ENCODE measurements at places on chromosomes 11 and 22.

DNA sequence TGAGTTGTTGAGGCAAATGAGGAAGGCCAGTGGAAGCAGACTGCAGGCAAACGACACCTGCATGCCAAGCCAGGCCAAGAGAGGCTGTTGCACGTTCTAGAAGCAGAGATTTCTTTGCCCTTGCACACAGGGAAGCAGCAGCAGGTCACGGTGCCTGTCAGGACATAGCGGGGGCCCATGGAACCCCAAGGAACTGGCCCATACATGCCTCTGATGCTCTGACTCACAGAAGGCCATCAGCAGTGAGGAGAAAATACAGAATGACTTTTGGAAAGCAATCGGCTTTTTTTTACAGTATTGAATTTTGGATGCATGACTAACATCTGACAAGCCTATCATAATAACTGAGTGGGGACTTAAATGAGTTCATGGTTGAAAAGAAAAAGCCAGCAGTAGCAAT is 123.9 kb downstream of the MPPED1 start:
- no peak for DNase-seq

- peak; percentile 20 for DNase-seq
Measured at GRCh38 chr11:11472106-11472505, 119.1 kb upstream of the CSNK2A3 start.

- no peak for DNase-seq
Measured at GRCh38 chr11:123069908-123070821, 8.2 kb upstream of the HSPA8 start.

DNA sequence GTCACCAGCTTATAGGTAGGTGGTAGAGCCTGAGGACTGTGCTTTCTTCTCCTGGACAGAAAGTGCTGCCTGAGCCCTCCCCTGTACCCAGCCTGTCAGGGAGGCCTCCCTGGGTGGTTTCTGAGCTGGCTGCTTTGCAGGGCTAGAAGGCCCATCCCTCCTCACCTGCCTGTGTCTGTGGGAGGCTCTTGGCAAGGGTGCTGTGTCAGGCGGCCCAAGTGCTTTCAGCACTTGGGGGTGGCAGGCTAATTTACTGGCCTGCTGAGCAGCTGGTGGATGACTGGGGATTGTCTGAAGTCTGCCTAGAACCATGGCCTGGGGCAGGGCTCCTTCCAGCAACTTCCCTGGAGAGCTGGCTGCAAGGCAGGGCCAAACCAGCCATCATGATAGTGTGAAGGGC is 139.0 kb upstream of the NAV2 start:
- DNase-seq, result no peak

GRCh38 chr22:47213571-47214230 is 451.3 kb downstream of the TBC1D22A start:
- DNase-seq, result peak; percentile 58
